Head of caudate nucleus (tissue), 42 donors: ENCODE measurements at places on chromosomes 7 and 10.

DNA sequence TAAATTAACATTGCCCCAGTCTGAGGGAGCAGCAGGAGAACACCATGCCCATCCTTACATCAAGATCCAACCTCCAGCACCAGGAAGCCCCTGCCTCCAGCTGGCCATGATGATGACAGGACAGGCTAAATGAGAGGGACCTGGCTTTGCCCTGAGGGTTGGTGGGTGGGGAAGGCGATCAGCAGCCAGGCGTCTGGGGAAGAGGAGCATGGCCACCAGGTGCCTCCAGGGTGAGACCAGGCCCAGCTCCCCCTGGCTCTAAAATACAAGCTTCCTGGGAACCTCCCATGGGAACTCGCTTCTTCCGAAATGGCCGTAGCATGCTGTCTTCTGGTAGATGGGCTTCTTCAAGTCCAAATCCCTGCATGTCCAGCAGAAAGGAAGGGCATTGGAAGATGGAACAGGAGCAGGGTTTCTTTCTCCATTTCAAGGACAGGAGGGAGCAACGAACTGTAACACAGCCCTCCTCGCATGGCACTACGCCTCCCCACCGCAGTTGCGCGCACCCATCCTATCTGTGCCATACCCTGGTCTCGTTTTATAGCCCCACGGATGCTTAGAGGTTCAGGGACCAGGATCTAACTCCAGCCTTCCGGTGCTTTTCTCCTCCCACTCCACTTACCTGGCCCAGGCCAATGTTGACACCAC lies 15.8 kb downstream of the MAT1A start:
- no peak for DNase-seq

GRCh38 chr7:129989466-129989865 lies 36.7 kb upstream of the UBE2H start:
- no peak for DNase-seq

DNA sequence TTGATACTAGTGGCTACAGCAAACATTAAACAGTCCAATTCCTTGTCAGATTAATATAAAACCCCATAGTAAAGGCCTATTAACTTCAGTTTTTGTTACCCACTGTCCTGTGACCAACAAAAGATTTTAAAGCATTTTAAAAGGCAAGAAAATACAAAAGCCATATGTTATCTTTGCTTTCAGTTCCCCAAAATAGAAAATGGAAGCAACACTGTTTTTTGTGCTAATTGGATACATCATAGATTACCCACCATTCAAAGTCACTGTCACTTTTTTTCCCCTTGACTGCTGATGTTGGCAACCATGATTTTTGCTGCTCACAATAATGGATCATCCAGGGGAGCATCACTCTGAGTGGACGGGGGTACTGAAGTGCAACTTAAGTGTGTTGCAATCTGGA lies 52.4 kb upstream of the TMEM140 start:
- DNase-seq = no peak

DNA sequence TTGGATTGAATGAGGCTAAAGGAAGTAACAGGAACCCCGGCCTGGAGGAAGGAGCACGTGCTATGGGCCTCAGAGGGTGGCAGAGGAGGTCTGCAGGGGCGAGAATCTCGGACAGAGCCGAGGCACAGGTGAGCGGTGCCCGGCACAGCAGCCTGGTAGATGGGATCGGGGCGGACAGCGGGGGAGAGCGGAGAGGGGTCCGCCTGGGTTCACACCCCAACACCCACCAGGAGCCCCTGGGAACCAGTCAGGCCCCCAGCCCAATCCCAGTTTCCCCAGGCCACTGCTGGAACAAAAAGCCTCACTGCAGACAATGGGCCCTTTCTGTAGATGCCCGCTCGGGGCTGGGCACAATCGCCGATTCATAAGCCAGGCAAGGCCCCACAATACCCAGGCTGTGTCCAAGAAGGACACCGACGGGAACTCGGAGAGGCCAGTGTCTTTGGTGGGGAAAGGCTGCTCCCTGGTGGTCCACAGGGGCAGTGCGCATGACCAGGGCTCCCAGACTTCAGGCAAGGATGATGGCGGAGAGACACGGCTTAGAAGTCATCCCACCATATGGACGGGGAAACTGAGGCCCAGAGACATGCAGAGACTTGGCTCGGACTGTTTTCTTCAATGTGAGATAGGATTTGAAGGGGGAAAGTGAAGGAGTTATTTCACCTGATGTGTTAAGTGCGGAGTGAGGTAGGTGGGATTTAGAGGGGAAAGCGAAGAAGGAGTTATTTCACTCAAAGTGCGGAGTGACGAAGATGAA lies 106.9 kb upstream of the GPR26 start:
- DNase-seq = peak; percentile 95

GRCh38 chr10:124916098-124916584 lies 25.8 kb upstream of the ZRANB1 start:
- no peak for DNase-seq

GRCh38 chr10:71852355-71852937 lies 1.4 kb upstream of the PSAP start:
- DNase-seq = no peak
